ENCODE measurements at places on chromosomes 2 and 18.

- DNase-seq = no peak
Observed at GRCh38 chr2:69625078-69625795, 18.3 kb downstream of the AAK1 start.

DNA sequence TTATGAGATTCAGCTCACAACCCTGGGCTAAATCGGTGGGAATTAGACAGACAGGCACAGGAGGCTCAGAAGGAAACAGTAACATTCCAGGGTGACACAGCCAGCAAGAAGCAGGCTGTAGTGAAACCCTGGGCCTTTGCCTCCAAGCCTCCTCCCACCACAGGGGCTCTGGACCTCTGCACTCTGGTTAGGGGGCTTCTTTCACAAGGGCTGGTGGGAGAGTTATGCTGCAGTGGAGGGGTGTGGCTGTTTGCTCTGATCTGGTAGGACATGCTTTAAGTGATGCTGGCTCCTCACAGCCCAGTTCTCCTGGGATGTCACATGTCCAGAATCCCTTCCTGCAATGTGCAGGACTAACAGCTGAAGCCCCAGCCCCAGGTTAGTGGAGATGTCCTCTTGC lies 109.9 kb downstream of the TGFA start:
- no peak for DNase-seq

DNA sequence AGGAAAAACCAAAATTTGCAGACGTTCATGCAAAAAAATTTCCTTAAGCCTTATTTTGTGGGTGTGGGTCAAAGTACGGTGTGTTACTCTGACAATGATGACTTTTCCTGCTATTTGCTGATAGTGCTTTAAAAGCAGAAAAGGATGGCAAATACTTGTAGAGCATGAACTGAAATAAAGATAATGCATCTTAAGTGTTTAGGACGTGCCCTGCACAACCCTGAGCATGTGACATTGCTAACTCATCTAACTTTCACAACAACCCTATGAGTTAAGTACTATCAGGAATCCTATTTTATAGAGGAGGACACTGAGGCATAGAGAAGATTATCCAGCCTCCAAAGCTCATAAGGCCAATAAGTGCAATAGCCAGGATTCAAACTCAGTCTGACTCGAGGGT lies 143.3 kb downstream of the RNF152 start:
- no peak for DNase-seq

GRCh38 chr2:7270011-7270431 lies 352.8 kb downstream of the RNF144A start:
- DNase-seq = no peak

DNA sequence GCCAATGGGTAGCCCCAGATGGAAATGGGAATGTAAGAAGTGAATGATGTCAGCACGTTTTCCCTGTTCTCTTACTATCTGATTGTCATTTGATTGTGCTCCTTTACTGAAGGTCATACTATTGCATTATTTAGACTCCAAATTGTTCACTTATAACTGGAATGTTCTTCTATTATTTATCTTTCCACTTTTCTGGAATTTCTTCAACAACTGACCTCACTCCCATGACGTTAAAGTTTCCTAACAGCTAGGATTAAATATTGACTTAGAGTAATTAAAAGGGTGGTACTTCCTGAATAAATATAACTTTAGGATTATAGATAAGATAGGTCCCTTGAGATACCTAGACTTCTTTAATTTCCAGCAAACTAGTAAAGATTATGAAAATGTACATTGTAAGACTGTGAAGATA lies 10.9 kb upstream of the GULP1 start:
- DNase-seq = no peak

GRCh38 chr2:143824791-143825190 lies 695.1 kb downstream of the ZEB2 start:
- no peak for DNase-seq

DNA sequence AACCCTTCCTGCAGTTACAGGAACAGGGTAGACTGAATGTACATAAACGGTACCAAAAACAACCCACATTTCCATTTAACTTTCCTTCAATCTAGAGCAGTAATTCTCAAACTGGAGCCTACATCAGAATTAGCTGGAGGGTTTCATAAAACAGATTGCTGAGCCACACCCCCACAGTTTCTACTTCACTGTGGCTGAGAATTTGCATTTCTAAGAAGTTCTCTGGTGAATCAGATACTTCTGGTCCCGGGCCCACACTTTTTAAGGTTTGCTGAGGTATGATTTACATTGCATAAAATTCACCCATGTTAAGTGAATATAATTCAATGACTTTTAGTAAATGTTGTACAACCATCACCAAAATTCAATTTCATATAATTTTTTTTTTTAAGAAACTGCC lies 113.7 kb downstream of the SRBD1 start:
- no peak for DNase-seq

DNA sequence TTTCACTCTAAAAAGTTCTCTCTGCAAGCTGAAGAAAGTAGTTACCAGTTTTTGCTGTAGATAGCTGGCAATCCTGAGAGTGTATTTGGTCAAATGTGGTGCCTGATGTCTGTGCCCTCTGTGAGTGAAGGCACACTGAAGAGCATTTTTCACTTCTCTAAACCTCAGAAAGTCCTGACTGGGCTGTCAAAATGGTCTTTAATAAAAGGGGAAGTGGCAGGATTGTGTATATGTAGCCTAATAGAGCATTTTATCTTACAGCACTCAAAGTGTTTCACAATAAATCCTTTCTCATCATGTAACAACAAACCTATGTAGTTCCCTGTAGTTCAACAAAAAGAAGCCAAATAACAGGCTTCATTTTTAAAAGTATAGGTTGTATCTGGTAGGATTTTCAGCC lies 1552.3 kb upstream of the SLC39A10 start:
- no peak for DNase-seq

DNA sequence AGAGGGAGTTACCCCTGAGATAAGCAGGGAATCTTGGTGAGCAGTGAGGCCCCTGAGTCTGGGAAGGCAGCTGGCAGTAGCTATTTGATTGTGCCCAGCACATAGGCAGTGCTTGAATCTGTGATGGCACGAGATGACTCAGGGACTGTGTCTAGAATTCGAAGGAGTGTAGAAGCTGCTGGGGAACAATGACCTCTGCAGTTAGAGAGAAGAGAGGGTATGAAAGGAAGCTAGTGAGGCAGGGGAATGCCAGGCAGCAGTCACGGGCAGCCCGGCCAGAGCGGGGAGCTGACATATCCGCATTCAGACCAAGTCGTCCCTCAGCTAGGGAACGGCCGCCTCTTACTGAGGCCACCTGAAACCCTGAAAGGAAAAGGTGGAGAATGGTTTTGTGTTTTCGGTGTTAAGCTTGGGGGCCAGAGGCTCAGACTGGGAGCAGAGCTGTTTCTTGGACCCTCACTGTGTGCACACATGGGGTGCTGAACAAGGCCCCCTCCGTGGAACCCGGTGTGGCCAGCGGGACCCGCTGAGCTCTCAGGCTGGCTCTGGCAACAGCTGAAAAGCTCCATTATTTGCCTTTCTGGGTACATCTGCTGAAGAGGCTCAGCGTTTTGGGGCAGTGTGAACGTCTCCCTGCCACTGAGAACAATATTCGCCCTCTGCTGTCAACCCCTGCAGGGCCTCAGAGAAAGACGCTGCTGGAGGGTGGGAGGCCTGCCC lies 32.9 kb downstream of the ARHGEF4 start:
- DNase-seq = no peak

GRCh38 chr18:24009651-24010333 lies 4.8 kb upstream of the TTC39C start:
- DNase-seq = no peak

DNA sequence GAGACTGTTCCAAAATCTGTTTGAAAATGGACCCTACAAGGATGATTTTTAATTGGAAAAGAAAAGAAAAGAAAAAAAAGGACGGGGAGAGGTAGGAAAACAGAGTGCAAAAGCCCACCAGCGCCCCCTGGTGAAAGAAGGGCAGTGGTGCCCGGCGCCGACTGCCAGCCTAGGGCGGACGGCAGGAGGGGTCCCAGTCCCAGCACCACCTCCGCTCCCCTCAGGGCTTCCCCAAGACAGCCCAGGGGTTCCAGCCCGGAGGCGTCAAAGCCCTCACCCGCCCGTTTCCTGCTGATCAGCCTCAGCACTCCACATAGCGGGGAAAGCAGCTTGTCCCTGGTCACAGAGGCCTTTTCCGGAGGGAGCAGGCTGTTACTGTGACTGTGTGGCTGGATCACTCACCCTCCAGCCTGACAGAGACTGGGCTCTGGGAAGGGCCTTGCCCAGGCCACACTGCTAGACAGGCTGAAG lies 213.9 kb downstream of the TFCP2L1 start:
- DNase-seq = peak; percentile 83

GRCh38 chr2:83572400-83572799 lies 886.7 kb downstream of the SUCLG1 start:
- DNase-seq = no peak

DNA sequence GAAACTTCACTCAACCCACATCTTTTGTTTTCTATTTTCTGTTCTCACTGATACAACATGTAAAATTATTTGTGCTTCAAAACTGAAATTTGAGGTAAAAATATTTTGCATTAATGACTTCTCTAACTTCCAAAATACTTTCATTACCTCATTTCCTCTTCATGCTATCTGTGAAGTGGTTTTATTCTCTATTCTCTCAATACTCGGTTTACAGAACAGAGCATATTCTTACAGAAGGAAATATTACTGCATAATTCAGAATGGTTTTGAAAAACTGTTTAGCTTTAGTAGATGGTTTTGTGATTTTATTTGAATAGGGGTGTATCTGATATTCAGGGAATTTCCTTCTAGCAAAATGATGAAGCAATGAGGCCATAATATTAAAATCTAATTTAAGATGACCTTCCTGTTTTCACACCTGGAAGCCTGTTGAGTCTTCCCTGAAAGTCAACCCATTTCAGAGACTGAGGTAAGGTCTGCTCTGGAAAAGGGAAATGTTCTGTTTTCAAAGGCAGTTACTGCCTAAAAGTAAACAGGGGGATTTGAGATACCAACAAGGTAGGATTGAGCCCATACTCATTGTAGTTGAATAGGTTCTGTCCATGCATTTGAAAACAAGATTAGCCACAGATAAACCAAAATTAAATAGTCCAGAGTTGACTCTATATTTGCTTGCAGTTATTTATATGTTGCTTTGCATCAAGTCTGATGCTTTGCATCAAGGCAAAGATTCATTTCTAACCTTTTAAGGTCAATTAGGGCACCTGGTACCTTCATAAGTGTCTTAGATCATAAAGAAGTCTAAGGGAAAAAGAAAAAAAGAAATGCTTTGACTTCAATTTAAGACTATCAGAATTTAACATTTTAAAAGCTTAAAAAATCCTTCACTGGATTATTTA lies 50.8 kb upstream of the PEX13 start:
- no peak for DNase-seq

- DNase-seq = no peak
Observed at GRCh38 chr2:136386046-136386445, 268.1 kb upstream of the CXCR4 start.

DNA sequence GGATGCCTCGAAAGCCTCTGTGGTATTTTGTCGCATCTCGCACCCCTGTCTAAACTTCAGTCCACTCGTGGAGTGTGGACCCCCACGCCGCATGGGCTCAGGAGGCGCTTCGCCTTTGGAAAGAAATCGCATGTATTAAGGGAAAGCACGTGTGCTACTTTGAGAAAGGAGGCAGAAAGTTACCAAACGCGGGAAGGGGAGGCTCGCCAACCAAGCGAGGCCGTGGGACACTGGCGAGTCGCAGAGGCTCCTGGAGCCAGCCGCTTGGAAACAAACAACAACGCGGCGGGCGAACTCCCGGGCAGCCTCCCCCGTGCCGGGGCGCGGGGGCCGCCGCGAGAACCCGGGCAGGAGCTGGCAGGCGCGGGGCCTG lies 455 bp upstream of the AGAP1 start:
- no peak for DNase-seq

Measured in progenitor cell of endocrine pancreas (in vitro differentiated cells).